ENCODE measurements at places on chromosomes 3 and 15. TPM values are rescaled to one million over a fixed set of nuclear protein-coding genes. Genes with fewer than 3 reads are reported as not detected.

DNA sequence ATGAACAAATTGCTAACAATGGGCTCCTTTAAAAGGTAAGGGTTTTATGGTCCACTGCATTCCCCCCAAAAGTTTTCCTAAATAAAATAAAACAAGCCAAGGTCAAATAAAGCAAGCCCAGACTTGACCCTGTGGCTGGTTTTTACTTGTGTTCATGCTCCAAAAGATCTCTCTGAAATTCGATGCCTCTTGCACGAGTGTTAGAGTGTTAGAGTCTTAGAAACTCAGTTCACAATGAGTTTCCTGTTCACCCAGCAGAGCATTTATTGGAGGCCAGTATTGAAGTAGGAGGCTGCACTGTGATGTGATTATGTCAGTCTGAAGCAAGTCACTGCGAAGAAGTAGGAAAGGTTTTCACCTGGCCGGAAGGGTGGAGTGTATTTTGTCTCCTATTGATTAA, 59.9 kb upstream of the LRTM1 start:
- no peak for DNase-seq

- peak; percentile 94 for DNase-seq
Observed at GRCh38 chr3:106609666-106610301, 741.0 kb upstream of the CBLB start.

GRCh38 chr15:39453620-39454019, 127.3 kb upstream of the THBS1 start:
- no peak for DNase-seq

- DNase-seq, result peak; percentile 4
Observed at GRCh38 chr3:35336601-35337000, 302.7 kb upstream of the ARPP21 start.

- no peak for DNase-seq
Observed at GRCh38 chr3:80050826-80051601, 283.2 kb upstream of the ROBO1 start.

DNA sequence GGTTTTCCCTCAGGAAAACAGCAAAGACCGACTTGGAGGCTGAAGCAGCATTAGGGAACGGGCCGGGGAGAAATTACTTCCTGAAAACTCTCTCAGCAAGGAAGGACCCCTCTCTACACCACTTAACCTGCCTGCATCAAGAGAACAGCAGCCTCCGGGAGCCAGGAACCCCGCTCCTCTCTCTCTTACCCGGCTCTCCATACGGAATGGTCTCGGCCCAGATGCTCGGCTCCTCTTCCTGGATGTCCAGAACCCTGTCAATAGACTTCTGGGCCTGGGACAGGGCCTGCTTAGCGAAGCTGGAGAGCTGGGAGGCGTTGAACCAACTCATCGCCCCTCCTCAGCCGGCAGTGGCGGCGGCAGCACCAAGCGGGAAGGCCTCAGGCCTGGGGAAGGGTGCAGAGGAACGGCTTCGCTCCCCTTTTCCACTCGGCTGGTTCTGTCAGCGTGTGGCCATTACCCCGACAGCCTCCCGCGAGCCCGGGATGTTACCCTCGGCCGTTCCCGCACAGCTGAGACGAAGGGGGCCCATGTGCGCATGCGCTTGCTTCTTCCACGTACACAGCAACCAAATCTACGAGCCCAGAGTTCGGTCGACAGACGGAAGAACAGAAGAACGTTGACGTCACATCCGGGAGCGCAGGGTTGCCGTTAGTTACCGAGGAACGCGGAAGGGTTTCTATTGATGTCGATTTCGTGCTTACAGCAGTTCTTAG, at the start of gene TMF1:
Gene TMF1 (minus strand): TSS at position 578 of the 716 bp plus-strand sequence. CDS start 247 bp downstream, at position 331.
- DNase-seq, result peak; percentile 99

DNA sequence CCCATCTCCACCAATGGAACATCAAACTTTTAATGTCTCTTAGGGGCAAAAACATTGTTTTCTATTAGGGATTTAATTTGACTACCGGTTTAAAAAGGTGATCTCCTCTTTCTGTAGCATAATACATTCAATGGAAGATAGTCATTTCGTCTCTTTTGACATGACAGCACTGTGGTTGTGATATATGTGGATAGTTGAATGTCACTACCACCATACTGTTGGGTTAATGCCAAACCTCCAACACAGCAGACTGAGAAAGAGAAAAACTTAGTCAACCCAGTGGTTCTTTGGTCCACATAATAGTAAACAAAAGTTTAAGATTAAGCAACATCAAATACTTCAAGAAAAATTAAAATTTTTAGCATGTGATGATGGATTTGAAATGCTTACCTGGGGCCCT, 530.4 kb downstream of the AGBL1 start:
- DNase-seq, result no peak

DNA sequence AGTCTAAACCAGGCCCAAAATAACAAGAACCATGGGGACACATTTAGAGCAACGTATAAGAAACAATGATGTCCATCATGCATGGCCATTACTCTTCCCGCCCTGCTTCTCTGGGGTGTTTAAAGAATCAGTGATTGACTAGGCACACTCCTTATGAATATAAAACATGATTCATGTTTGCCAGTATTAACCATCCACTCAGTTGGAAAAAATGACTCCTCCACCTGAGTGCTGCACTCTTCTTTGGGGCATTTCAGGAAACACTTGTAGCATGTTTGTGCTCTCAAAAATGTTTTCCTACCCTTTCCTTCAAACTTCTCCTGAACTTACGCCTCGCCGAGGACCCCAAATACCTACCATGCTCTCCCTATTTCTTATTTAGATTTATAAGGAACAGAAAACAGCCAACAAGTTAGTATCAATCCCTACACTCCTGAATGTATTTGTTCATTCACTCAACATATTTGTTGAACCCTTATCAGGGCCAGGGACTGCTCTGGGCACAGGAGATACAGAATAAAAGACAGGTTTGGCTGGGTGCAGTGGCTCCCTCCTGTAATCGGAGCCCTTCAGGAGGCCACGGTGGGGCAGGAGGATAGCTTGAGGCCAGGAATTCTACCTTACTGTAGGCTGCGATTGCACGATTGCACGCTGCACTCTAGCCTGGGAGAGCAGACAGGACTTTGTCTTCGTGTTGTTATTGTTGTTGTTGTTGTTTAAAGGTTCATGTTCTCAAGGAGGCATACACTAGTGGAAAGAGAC, 137.0 kb downstream of the TMCO5A start:
- peak; percentile 27 for DNase-seq

DNA sequence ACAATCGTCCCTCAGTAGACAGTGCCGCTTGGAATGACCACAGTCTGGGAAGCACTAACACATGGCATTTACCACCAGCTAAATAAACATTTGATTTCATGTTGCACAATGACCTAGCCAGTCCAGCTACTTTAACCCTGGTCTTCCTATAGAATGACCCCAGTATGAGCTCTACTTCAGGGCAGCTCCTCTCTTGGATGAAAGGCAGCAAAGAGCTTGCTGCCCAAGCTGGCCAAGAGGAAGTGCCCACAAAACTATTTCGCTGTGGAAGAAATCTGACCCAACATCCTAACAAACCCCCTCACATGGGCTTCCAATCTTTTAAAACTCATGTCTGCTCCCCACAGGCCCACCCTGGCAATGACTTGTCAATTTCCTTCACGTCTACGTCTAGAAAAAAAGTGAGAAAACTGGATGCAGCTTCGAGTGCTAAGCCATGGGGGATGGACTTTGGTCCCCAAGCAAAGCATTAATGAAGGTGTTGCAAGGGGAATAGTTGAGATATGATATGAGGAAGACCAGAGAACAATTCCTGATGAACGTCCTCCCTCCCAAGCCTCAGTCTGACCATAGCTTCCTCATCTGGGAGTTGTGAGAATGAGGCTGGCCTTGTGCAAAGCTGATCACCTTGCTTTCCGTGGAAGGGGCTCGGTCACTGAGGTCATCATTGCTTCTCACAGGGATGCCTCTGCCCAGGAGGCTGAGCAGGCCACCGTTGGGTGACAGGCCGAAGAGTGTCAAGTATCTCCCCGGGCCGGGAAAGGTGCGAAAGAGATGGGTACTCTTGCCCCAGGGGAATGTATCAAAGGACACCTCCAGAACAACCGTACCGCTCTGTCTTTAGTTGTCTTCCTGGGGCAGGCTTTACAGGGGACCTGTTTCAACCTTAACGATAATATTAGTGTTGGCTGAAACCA, 964 bp downstream of the SLC25A20 start:
- peak; percentile 31 for DNase-seq

- DNase-seq, result no peak
Observed at GRCh38 chr15:88902221-88902835, 7.0 kb upstream of the HAPLN3 start.

DNA sequence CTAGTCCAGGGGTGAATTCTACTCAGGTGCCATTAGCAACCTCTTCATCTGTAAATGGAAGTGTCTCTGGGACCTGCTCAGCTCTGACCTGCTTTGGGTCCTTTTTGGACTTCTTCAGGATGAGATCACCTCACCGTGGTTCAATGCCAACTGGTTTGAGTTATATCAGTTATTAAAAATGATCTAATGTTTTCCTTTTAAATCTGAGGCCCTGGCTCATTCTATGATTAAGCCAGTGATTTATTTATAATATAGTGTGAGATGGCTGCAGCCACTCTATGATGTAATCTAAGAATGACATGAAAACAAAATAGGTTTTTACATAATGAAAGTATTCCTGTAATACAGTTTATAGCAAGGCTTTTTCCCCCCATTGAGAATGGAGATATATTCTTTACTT, 79.4 kb downstream of the LPP start:
- DNase-seq, result no peak

GRCh38 chr15:98083203-98083910, 122.9 kb downstream of the ARRDC4 start:
- peak; percentile 49 for DNase-seq

GRCh38 chr3:128382221-128382807, 84.4 kb downstream of the DNAJB8 start:
- peak; percentile 77 for DNase-seq

- no peak for DNase-seq
Observed at GRCh38 chr3:59970376-59970775, 920.6 kb upstream of the CFAP20DC start.

GRCh38 chr15:93036951-93037819, 51.8 kb downstream of the RGMA start:
- peak; percentile 79 for DNase-seq

- DNase-seq, result no peak
Observed at GRCh38 chr3:178054471-178054870, 481.8 kb upstream of the KCNMB2 start.

- DNase-seq, result no peak
Observed at GRCh38 chr3:14397531-14397930, 4.9 kb upstream of the SLC6A6 start.

- no peak for DNase-seq
Observed at GRCh38 chr15:49436751-49437150, 13.7 kb downstream of the FGF7 start.

- no peak for DNase-seq
Observed at GRCh38 chr15:92167451-92167850, 226.2 kb upstream of the ST8SIA2 start.

DNA sequence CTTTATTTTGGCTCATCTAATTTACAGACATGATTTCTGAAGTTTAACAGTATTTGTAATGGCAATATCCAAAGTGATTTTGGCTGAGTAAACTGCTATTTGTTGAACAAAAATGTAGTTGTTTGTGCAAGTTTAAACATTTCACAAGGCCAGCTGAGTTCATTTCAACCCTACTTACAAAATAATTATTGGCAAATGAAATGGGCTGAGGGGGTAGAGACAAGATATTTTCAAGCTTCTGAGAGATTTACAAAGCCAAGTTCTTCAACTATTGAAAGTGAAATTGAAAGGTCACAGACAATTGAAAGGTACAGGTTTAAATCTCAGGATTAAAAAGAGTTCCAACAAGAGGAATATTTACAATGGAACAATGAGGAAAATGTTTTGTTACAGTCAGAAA, 77.1 kb downstream of the DUT start:
- DNase-seq, result no peak

GRCh38 chr3:96705895-96706294, 108.5 kb upstream of the EPHA6 start:
- no peak for DNase-seq

GRCh38 chr3:63814237-63814636, 4.9 kb upstream of the C3orf49 start:
- DNase-seq, result no peak

GRCh38 chr3:4643904-4644547, 150.9 kb downstream of the ITPR1 start:
- DNase-seq, result peak; percentile 59

GRCh38 chr15:82856397-82857170, 47.2 kb downstream of the WHAMM start:
- peak; percentile 21 for DNase-seq

The SLC22A13 gene
- 0.05 TPM for polyA plus RNA-seq

The TTC23 gene
- polyA plus RNA-seq, result 13.3 TPM

The GNAT1 gene
- polyA plus RNA-seq, result not detected

The LRRC58 gene
- polyA plus RNA-seq, result 5.3 TPM

The KNG1 gene
- polyA plus RNA-seq, result not detected

The CIB2 gene
- 0.80 TPM for polyA plus RNA-seq

The COL6A5 gene
- 1.7 TPM for polyA plus RNA-seq

The HTR3E gene
- not detected for polyA plus RNA-seq

The PLEKHO2 gene
- polyA plus RNA-seq, result 25.4 TPM

The PARP9 gene
- 26.5 TPM for polyA plus RNA-seq

The CCDC12 gene
- polyA plus RNA-seq, result 84.2 TPM

The DUOXA1 gene
- polyA plus RNA-seq, result 26.4 TPM

The CLDN1 gene
- polyA plus RNA-seq, result 0.62 TPM

The COLQ gene
- 0.62 TPM for polyA plus RNA-seq

The ETV5 gene
- 7.3 TPM for polyA plus RNA-seq

The ADPRH gene
- polyA plus RNA-seq, result 3.7 TPM

Measured in stomach (tissue), 19 donors.